Esophagus mucosa (tissue), 1 donor: ENCODE measurements at places on chromosomes 12 and 14. TPM values are rescaled to one million over a fixed set of nuclear protein-coding genes. Genes with fewer than 3 reads are reported as not detected.

- no peak for ATAC-seq
These were observed 134.1 kb downstream of the FSCB start for GRCh38 chr14:44372807-44373489.

Gene FKBP3
- 45.4 TPM for total RNA-seq

Gene WNT1
- total RNA-seq: not detected

Gene PLA2G1B
- total RNA-seq: not detected

GRCh38 chr12:49549735-49550692 lies 11.2 kb downstream of the KCNH3 start:
- no peak for ATAC-seq

DNA sequence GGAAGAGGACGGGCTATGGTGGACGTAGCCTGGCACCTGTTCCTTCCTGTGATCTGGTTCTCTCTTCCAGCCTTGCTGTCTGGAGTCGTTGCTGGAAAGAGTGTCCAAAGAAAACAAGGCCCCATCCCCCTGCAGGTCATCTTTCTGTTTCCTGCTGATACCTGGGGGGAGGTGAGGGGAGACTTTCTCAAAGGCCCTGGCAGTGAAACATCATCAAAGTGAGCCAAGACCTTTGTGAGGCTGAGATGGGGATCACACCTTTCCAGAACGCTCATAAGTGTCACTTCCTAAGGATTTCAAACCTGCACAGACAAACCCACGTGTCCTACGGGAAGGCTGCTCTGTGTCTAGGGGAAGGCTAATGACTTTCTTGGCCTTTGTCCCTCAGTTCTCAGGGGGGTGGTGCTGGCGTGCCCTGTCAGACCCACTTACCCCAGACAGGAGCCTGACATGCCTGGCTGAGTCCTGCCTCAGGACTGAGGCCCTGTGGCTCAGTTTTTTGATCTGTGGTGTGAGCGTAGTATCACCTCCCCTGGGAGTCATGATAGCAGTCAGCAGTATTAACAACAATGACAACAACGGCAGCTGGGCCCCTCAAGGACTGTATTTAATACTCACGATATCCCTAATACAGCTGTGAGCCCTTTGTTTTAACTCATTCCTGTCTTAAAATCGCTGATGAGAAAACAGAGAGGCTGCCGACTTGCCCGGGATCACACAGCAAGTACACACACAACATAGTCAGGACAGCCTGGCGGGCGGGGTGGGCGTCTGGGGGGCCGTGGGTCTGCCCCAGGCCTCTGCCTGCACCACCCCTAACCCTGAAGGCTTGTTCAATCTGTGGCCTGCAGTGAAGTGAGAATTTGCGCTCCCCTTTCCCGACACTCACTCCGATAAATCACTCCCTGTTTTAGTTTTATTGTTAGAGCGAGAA lies 235.2 kb downstream of the SLC41A2 start:
- peak; percentile 15 for ATAC-seq

DNA sequence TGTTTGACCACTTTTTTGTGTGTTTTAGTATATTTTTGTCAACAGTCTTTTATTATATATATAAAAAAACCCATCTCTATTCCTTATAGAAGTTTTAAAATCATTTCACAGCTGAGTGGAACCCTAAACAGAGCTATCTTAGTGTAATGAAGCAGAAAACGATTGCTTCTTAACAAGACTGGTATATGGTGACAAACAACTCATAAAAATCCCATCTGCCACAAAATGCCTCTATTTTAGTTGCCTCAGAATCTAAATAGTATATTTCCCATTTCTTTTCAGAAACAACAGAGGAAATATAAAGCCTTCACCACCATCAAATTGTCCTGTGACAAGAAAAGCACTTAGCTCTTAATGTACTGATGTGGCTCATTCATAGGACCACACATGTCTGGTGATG lies 322.4 kb downstream of the ATP23 start:
- ATAC-seq: no peak

Gene MMP14
- 109 TPM for total RNA-seq

DNA sequence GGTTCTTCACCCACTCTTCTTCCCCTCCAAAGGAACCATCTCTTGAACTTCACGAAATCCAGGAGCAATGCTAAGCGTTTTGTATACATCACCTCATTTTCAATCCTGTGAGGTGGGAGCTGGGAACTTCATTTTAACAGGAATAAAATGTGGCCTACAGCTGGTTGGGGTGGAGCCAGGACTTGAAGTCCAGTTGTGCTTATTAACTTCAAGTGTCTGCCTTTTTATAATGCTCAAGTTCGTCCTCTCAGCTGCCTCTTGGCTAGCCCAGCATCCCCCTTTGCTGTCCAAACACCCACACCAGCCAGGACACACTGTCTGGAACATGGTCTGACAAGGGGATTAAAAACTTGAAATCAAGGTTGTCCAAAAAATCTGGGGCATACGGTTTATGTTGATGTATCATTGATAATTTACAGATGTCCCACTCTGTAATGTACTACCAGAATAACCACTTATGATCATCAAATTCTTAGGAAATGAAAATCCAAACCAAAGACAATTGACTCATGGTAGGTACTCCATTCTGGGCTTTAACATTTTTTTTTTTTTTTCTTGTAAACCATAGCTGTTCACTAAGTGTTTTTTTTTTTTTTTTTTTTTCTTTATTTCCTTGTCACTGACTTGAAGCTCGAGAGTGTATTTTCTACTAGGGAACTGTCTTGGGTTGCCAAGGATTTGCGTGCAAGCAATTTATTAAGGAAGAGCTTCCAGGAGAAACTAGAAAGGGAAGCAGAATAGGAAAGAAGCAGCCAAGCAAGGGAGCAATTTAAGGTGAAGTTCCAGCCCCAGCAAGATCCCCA lies 252.3 kb downstream of the EFCAB11 start:
- ATAC-seq: peak; percentile 7

- peak; percentile 67 for ATAC-seq
These were observed at the start of gene FBLN5 for GRCh38 chr14:91947475-91948184. Gene FBLN5, minus strand, starts transcription at chr14:91947694. Its CDS starts 465 bp downstream, at chr14:91947229.

Gene TMEM253
- total RNA-seq: 1.6 TPM

GRCh38 chr14:101155575-101155974 lies 252.1 kb upstream of the RTL1 start:
- no peak for ATAC-seq

DNA sequence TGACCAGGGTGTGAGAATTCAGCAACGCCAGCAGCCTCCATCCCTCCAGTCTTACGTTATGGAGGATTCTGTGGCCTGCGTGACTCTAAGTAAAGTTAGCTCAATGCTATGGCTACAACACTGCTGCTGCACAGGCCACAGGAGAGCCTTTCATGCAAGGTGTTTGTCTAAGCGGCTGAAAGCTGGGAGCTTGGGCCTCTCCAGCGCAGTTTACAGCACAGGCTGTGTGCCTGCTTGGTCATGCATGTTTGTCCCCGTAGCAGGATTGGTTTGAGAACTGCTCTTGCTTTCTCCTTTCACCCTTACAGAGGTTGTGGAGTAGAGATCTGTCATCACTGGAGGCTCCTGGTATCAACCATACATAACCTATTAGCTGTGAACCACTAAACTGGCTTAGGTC lies 113.1 kb upstream of the TMCC3 start:
- ATAC-seq: no peak

- peak; percentile 39 for ATAC-seq
These were observed 15.0 kb downstream of the VCPKMT start for GRCh38 chr14:50101417-50101816.

Gene KLHL33
- 0.04 TPM for total RNA-seq

DNA sequence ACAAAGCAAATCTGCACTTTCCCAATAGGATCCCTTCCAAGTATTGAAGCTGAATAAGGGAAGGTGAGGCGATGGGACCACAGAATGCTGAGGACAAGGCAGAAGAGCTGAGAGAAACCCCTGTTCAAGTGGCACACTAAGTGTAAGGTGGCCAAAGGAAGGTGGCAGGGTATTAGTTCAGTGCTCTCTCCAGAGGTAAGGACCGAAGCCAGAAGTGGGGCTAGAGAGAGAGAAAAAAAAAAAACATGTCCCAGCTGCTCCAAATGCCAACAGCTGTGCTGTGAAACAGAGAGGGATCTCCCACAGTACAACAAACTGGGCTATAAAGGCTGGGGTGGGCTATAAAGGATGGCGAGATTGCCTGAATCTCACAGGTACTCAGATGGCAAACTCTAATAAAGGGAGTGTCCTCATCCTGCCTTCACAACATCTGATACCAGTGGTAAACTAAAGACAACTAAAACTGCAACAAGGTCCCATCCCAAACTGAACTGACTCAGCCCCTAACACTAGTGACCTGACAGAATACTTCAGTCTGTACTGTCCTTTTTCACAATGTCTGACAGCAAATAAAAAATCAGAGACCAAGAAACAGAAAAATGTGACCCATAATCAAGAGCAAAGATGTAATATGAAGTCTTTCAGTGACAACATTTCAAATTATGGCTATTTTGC lies 47.9 kb downstream of the CDK17 start:
- ATAC-seq: no peak

GRCh38 chr12:14216405-14217294 lies 148.8 kb upstream of the ATF7IP start:
- ATAC-seq: peak; percentile 31

Gene BEGAIN
- 0.68 TPM for total RNA-seq

GRCh38 chr12:91890742-91891141 lies 254.9 kb downstream of the BTG1 start:
- ATAC-seq: no peak

DNA sequence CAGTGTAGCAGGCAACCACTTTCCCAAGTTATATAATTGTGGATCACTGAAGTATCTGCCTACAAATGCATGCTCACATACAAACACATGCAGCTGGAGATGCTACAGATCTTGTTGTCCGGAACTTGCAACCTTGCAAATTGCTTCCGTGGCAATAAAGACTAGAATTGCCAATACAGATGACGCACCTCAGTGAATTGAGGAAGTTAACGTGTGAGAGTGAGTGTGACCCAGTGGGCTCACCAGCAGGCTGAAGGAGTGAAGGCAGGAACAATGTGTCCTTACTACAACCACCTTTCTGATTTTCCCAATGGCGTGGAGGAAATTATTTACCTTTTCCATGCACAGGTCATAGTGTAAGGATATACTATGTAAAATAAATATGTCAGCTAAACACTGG lies 89.4 kb upstream of the GRIP1 start:
- ATAC-seq: no peak

DNA sequence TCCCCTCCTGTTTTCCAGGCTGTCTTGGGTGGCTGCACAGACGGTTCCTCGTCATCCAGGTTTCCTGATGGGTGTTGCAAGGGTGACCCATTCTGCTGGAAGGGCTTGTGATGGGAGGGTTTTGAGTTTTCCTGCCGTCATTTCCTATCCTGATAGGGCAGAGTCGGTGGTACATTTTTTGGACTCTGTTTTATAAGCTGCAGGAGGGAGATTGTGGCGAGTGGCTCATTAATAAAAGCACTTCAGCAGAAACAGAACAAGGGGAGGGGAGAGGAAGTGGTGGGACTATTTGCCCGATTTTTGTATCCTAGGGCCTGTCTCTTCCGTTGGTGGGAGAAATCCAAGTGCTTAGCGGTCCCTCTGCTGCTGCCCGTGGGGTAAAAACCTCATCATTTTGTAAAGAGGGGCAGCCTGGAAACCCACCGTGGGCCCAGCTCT lies 40.0 kb downstream of the TSPAN9 start:
- no peak for ATAC-seq

- ATAC-seq: no peak
These were observed 155.2 kb downstream of the TTC7B start for GRCh38 chr14:90660865-90661570.

DNA sequence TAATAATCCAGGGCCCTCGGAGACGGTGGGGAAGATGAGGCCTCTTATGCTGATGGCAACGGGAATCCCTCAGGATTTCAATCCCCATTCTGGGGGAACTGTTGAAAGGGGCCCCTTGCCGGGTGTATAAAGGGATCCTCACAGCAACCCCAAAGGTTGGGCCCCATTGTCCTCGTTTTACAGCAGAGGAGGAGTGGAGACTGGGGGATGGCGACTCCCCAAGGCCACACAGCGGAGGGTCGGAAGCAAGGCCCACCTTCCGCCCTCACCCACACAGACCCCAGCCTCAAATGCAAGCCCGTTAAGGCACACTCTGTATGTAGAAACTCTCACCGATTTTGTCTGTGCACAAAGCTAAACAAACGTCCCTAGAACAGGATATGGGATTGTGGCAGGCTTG lies 327.9 kb upstream of the DIO3 start:
- ATAC-seq: no peak

DNA sequence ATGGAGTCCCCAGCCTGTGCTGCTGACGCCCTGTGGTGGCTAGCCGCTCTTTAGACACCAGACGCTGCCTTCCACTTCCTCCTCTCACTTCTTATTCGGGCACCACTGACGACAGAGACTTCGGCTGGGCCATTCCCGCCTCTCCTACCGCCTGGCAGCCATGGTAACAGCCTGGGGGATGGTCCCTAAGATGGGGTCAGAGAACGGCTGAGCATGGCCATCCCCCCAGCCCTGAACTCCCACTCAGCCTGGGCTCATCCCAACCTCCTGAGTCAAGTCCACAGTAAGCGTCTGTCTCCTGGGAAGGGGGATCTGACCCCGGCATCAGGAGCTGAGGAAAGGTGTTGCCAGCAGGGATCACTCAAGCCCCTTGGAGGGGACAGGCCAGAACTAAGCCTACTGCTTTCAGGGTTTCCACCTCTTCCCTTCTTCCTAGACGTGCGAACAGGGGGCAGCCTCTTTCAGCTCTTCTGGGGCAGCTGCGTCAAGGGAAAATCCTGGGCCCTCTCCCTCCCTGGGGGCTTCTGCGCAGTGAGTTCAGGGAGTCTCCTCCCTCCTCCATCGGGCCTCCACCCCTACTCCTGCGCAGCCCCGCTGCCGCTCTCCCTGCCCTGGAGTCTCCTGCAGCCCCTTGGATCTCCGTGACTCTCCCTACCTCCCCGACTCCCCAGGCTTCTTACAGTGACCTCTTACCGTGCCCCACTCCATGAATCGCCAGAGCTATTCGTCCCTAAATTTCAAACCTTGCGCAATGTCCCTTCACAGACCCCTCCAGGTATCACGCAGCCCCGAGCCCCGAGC lies 643 bp upstream of the TAMALIN start:
- ATAC-seq: peak; percentile 16

GRCh38 chr12:74752215-74752614 lies 214.6 kb downstream of the ATXN7L3B start:
- no peak for ATAC-seq

DNA sequence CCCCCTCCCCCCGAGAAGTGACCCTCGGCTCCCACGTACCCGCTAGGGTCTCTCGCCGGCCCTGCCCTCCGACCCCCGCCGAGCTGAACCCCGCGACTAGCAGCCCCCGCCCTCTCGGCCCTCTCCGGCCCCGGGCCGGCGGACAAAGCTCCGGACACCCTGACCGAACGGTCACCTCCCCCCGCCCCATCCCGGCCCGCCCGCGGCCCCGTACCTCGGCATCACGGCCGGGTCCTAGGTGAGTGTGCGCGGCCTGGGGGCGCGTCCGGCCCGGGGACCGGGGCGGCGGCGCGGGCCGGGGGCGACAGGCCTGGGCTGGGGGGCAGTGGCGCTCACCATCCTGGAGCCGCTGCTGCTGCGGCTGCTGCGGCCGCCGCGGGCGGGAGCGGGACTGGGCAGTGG lies at the start of gene FIGNL2:
Gene FIGNL2, minus strand, starts transcription at position 393 of the 402 bp plus-strand sequence. CDS start 26,305 bp downstream, outside the sequence.
- ATAC-seq: no peak

Gene MFAP5
- total RNA-seq: 3.3 TPM

DNA sequence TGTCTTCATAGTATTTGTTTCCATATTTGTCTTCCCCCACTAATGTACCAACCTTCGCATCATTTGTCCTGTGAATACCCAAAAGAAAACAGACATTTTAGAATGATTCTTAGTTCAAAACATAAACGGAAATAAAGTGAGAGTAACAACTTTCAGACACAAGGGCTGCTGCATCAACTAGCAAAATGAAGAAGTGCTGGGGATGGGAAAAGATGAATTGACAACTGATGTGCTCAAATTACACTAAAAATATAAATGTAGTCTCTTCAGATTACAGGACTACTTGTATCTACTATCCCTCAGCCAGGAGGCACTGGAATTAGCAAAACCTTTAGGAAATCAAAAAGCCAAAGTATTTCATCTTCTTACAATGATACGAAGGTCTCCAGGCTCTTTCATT lies 743 bp downstream of the NDUFA12 start:
- no peak for ATAC-seq

Gene ETV6
- 23.4 TPM for total RNA-seq

Gene POTEM
- total RNA-seq: not detected
